ENCODE measurements at places on chromosomes 2 and 18. TPM values are rescaled to one million over a fixed set of nuclear protein-coding genes. Genes with fewer than 3 reads are reported as not detected.

GRCh38 chr2:174859563-174860169, 95.4 kb upstream of the CHRNA1 start:
- no peak for DNase-seq

Gene RMND5A
- total RNA-seq = 17.8 TPM

- peak; percentile 89 for DNase-seq
These were observed 49.8 kb downstream of the PTPN4 start for GRCh38 chr2:119809339-119810048.

DNA sequence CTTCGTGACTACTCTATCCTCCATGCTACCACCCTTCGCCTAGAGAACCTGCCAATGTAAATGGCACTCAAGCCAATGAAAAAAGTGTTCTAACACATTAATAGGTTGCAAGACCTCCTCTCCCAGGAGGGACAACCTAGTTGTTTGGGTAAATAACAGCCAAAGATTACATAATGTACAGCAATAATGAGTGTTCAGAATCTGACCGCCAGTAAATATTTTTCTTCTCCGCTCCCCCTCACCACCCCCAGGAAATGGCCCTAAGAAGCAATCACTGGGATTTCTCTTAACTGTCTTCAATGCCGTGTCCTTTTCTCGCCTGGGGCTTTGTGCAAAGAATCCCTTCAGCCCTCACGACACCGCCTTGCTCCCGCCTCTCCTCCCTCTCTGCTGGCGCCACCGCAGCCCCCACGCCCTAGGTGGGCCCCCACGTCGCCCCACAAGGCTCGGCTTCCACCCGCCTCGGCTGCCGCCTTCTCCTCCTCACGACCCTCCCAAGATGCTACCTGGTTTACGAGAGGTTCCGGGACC, 458 bp downstream of the HYCC2 start:
- DNase-seq = no peak

GRCh38 chr2:63544017-63544627, 44.2 kb downstream of the WDPCP start:
- peak; percentile 2 for DNase-seq

DNA sequence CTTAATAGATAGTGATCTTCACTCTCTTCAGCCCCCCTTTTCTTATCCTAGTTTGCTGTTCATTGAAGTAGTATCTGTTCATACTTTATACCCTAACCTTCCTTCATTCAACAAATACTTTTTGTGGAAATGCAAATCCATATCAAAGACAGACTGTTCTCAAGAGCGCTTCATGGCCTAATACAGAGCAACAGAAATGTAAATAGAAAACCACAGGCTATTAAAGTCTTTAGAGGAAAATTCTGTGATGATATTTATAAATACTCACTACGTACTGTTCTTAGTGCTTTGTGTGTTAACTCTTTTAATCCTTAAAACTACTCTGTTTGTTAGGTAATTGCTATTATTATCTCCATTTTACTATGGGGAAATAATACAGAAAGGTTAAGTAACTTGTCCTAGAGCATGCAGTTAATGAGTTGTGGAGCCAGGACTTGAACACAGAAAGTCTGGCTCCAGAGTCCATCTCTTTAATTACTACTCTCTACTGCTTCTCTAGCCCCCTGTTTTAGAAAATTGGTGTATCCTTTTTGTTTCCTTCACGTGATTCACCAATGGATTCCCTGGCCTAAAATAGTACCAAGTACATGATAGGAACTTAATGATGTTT, 2.9 kb downstream of the MDH1 start:
- no peak for DNase-seq

DNA sequence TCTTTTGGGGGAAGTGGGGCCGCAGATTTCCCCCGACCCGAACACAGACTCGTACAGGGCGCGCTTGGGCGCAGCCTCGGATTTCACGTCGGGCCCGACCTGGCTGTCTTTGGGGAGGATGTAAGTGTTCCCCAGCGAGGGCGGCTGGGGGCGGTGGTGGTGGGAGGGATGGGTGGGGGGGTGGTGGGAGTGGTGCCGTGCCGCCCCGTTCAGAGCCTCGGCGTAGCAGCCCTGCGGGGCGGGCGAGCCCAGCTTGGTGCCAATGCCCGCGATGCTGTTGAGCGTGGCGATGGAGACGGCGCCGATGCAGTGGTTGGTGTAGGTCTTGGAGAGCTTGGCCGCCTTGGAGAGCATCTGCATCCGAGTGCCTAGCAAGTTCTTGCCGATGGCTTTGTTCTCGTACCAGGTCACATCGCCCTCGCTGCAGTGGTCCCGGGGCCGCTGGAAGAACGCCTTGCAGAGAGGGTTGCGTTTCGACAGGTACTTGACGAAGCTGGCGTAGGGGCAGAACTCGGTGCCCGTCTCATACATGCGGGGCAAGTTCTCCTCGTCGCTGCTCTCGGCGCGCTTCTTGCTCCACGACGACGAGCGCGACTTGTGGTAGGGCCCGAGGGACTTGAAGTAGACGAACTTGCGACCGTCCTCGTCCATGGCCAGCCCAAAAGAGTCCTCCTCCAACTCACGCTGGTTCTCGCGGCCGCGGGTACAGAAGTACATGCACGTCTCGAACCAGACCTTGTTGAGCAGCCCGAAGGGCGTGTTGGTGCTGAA, 1.3 kb downstream of the KCTD1 start:
- DNase-seq = no peak

DNA sequence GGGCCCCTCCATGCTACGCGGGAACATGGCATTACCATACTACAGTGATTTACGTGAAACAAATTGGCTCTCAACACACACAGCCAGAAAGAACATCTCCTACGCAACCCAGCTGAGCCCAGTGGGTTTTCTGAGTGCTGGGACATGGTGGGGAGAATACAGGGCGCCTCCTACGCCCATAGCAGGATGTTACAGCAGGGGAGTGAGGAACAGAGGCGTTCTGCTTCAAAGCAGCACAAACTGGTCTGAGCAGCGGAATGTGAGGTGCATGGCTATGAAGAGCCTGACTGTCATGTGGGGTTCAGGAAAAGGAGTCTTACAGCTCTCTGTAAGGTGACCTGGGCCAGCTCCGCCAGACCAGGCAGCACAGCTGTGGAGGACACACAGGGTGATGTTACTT, 108.6 kb upstream of the REV1 start:
- no peak for DNase-seq

DNA sequence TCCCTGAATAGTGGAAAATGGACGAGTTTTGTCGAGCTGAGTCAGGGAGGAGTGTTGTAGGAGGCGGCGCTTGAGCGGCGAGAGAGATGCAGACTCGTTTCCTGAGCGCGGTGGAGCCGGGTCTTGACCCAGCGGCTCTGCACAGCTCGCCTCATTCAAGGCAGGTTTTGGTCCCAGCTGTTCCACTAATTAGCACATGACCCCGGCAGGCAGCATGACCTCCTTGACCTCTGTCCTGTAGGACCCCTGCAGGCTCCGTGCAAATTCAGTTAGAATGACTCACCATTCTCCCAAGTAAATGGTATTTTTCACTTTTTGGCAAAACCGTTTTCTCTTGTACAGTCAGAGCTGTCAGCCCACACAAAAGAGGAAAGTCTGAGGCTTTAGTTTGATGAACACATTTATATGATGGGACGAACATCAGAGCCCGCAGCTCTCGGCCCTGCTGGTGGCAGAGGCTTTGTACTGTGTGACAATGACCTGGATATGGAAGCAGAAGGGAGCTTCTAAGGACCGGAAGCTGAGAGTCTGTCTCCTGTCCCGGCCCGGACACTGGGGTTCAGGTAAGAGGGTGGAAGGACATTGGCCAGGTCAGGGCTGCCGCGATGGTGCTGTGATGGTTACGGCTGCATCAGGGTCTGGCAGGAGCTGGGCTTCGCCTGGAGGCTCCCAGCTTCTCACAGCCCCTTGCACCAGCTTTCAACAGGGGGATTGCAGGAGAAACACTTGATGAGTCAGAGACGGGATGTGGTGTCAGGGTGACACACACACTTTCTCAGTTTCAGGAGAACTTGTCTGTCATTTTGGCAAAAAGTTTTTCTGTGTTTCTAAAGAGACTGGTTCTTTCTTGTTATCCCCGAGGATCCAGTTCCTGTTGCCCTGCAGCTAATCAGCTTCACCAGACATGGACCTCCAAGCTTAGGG, 29.9 kb upstream of the ALKAL2 start:
- DNase-seq = peak; percentile 10

- DNase-seq = no peak
These were observed 55.5 kb upstream of the SLC8A1 start for GRCh38 chr2:40507432-40507831.

DNA sequence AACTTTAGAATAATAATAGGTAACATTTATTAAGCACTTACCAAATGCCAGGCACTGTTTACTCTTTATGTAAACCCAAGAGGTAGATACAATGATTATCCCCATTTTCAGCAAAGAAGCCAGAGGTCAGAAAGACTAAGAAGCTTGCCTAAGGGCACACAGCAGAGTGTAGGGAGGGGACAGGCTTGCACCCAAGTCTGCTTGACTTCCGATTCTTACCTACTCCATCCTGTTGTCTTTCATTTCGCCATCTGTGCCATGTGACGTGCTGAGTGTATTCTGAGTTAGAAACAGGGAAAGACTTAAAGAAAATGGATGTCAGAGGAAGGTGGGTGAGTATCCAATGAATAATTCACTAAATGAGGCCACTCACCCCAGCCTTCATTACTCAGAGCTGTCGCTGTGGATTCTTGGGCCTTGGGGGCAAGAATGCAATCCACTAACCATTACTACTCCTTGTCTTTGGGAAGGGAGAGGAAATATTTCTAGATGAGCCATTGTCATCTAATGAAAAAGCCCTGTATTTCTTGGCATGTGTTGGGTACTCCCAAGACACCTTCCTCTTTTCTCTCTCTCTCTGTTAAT, 76.4 kb upstream of the BCL11A start:
- no peak for DNase-seq

- DNase-seq = no peak
These were observed 30.6 kb upstream of the EPC2 start for GRCh38 chr2:148614014-148614321.

DNA sequence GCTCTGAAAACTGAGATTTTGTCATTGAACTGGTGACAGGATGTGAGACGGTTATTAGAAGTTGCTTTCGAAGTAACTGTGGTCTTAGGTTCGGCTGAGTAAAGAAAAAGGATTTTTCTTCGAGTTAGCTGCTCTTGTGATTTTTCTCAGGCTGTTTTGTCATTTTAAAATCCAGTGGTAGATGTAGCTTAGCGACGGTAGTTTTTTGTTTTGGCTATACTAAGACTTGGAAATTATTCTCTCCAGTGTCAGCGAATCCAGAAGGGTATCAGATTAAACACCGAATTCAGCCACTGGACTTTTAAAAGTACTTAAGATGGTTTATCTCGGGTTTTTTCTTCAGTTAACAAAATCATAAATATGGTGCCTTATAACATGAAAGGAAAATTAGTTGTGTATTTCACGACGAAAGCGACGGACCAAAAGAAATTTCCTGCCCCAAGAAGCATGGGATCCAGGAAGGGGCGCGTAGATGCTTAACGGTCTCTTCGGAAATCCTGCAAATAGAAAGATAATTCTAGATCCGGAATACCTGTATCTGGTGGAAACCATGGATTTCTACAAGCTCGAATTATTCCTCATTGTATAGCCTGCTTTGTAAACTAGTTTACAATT, 1.2 kb downstream of the SFT2D3 start:
- no peak for DNase-seq

DNA sequence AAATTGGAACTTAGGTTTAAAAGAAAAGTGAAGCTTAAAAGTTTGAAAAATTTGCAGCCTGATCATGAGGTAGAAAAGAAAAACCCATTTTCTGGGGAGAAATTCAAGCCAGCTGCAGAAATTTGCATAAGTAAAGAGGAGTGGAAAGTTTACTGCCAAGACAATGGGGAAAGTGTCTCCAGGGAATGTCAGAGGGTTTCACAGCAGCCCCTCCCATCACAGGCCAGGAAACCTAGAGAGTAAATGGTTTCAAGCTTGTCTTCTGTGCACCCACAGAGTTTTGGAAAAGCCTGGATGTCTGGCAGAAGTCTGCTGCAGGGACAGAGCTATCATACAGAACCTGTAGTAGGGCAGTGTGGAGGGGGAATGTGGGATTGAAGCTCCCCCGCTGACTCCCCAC, 254.0 kb upstream of the FSIP2 start:
- DNase-seq = no peak

Gene SCN2A
- 0.54 TPM for total RNA-seq

Gene SCN3A
- 1.4 TPM for total RNA-seq

Gene RFTN2
- total RNA-seq = 2.3 TPM

Gene PSMA8
- not detected for total RNA-seq

DNA sequence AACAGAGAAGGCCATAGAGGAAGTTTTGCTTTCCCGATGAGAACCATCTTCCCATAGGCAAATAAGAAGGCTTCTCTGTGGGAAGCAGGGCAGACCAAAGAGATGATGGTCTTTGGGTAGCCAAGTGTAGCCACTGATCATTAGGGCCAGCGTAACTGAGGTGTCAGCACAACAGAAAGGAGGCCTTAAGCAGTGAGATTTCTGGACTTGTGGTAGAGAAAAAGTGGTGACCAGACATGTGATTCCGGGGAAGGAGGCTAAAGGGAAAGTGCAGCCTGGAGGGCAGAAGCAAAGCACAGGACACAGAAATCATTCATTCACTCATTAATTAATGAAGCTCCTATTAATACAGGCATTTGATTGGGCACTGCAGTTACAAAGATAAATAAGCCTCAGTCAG, 15.4 kb downstream of the EVA1A start:
- DNase-seq = no peak

Gene RGPD3
- 0.18 TPM for total RNA-seq

DNA sequence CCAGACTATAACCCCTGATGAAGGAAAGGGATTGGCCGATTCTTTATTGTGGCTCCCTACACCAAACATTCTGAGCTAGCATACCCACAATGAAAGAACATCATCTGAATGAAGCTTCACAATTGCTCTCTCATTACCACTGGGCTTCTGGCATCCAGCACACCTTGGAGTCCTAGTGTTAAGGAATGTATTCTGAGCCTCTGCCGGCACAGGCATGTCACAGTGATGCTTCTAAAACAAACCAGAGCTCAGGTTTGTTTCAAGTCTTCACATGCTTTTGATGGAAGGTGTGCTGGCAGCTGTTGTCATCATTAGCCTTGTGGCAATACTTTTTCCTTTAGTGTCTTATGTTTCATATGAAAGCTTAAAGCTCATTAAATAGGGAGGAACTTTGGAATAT, 76.3 kb upstream of the RBBP8 start:
- no peak for DNase-seq

Gene CACNB4
- 0.36 TPM for total RNA-seq

DNA sequence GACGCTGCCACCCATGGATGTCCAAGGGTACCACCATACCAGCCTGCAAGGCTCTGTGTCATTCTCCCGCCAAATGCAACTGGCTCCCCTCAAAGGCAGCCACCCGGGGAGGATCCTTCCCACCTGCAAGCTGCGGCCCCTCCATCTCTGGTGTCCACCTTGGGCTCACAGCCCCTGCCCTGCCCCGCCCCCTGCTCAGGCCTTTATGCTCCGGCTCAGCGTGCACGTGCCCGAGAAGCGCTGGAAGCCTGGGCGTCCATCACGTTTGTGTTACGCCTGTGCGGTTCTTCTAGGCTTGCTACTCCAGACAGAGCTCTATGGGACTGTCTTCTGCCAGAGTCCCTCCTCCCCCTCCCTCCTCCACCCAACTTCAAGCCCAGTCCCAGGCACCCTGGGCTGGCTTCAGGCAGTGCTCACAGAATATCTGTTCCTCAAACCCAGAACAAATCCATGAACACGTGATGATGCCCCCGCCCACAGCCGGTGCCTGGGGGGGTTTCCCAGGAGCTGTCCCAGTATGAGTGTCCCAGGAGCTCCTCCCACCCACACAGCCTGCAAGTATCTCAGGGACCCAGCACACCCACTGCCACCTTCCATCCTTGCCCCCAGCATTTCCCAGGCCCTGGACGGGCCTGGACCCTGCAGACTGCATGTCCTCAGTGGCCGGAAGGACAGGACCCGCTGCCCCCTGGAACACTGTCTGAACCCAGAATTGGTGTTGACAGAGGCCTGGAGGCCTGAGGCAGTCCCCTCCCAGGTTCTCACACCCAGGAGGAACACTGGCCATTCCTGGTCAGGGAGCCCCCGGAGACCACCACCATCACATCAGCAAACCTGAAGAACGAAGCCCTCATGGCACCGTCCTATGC, 30.3 kb downstream of the KIF1A start:
- DNase-seq = no peak

All from IMR-90 (cell line).